Progenitor cell of endocrine pancreas (in vitro differentiated cells): ENCODE measurements at places on chromosomes 4 and X.

DNA sequence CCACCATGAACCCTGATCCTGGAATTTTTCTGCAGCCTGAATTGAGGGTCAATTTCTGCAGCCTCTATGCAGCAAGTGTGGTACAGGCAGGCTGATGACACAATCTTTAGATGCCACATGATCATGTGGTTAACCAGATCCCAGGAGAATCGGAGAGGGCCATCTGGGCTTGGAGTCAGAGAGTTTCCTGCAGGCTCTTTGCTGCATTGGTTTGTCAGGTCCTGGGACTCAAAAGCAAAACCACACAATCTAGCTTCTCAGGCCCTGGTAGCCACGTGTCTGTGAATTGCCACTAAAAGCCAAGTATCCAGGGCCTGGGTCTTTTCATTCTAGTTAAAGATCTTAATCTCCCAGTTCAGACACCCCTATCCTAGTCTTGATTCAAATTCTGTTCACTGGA lies 464.5 kb downstream of the BCOR start:
- DNase-seq, result no peak

GRCh38 chr4:69878250-69878649 lies 18.3 kb upstream of the SULT1E1 start:
- no peak for DNase-seq

GRCh38 chr4:165756836-165757235 lies 116.2 kb upstream of the TLL1 start:
- DNase-seq, result no peak

DNA sequence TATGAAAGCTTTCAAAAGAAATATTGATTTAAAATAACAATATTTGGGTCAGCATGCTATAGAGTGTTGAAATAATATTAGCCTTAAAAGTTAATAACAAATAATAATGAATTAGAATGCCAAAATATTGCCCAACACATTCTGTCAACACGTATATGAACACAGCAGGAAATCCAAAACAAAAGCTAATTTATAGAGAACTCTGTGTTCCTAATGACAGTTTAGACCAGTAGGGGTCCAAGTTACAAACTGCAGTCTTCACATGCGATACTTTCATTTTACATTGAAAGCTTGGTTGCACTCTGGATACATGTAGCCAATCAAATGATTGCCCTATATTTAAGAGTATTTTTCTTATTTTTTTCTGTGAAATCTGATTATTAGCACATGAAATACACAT lies 274.4 kb downstream of the DCTD start:
- DNase-seq, result no peak

DNA sequence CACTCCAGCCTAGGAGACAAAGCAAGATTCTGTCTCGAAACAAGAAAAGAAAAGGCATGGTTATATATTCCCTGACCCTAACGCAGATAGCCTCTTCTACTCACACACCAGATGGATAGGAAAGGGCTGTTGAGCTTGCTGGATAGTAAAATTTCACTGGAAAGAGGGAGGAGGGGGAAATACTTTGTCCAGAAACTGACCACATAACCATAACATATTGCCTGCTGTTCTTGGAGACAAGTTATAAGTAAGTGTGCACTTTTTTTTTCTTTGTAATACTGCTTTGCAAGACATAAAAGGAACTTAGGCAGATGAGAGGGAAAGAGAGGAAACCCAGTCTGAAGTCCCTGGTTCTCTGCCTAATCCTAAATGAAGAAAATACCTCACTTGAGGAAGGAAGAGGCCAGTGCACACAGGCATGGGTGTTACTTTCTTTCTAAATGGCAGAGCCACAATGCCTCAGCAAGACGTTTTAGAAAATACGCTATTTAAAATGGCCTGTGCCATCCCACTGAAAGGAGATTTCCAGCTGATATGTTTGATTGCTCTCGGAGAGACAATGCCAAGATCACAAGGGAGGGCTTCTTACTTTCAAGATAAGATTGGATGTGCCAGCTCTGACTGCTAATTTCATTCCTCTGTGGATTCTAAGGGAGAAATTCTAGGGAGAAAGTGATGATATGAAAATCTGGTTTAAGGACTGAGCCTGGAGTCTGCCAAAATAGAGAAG lies 140.6 kb downstream of the DCTD start:
- DNase-seq, result no peak

GRCh38 chr4:178086320-178086719 lies 644.1 kb upstream of the AGA start:
- DNase-seq, result no peak
